ENCODE measurements at places on chromosomes 5 and 9.

GRCh38 chr9:96107436-96107835 is 194.5 kb downstream of the HSD17B3 start:
- DNase-seq = no peak

DNA sequence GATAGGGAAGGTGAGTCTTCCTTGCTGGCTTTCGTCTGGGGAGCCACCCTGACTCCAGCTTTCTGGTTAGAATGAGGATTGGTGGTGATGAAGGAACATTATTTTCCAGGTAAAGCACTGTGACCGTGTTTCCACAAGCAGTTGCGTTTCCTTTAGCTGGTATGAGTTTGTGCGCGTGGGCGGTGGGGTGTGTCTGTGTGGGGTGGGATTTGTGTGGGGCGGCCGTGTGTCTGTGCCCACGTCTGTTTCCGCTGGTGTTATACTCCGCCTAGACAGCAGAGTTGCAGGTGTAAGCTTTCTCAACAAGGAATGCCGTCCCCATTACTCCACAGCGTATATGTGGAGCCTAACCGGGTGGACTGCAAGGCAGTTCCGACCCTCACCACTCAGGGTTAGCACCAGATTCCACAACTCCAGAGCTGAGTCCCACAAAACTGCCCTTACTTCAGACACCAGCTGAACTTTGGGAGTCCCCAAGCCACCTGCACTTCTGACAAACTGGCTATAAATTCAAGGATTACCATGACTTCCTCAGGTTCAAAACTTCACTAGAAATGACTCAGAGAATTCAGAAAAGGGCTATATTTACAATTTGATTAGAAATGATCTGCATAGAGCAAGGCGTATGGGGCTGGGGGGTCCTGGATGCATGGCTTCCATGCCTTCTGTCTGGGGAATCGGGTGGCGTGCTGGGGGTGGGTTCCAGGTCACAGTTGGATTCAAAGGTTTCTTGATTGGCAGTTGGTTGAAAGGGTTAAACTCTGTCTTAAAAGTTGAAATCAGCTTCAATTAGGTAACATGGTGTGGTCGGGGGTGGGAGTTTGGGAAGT is 29.8 kb downstream of the PROP1 start:
- DNase-seq = no peak

- DNase-seq = no peak
Measured at GRCh38 chr5:140262839-140263238, 40.1 kb downstream of the PFDN1 start.

GRCh38 chr9:137429974-137430722 is 7.0 kb downstream of the NOXA1 start:
- DNase-seq = no peak

DNA sequence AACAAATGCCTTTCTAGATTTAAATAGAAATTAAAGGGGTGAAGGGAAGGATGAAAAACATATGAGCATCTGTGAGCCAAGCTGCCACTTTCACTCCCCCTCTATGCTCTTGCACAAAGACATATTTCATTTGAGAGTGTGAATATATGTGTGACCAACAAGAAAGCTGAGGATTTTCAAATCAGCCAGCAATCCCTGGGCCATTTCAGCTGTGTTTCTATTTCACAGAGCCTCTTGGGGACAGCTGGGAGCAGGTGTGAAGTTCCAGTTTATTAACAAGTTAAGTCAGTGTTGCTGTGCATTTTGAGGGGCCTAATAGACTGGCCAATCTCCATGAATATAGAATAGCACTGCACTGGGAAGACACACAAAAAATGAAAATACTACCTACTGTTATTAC is 248.7 kb upstream of the RGMB start:
- no peak for DNase-seq

DNA sequence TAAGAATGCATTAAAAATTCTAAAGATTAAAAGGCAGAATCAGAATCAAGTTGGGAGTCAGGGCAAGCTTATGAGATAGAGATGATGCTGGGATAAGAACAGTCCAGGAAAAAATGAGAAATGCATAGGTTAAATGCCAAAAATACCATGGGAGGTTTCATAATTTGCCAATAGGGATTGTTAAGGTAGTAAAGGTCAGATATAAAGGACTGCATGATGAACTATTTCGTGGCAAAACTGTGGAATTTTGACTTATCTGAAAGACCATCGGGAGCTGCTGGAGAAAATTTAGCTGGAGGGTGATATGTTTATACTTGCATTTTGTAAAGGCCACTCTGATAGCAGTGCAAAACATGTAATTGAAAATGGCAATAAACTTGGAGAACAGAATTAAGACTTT is 1872.8 kb upstream of the ACO1 start:
- no peak for DNase-seq

GRCh38 chr9:21412107-21412506 is 3.2 kb downstream of the IFNA8 start:
- no peak for DNase-seq

- no peak for DNase-seq
Measured at GRCh38 chr5:16561660-16562059, 55.1 kb downstream of the RETREG1 start.

DNA sequence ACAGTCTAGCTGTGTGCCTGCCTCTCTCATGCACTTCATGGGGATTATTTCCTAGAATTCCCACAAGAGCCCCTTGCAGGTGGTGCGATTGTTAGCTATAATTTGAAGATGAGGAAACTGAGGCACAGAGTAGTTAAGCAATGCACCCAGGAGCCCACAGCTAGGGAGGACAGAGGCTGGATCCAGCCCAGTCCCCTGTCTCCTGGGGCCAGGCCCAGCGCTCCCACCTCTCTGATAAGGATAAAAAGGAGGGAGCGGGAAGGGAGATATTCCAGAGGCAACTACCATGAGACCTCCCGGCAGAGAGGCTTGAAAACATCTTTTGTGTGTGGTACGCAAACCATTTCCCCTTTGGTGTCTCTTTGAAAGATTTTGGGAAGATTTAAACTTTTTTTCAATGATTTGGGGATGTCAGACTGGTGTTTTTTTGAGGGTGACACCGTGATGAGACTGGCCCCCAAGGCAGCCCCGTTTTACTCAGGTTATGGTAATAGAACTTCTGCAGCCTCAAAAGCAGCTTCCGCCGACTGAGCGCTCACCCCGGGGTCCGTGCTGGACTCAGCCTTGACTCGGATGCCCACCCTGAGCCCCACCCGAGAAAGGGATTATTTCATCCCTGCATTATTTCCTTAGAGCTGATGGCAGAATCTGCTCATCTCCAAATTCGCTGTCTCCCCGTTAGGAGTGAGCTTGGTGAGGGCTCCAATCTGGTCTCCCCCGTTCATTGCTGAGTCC is 144.7 kb upstream of the IER5L start:
- no peak for DNase-seq

DNA sequence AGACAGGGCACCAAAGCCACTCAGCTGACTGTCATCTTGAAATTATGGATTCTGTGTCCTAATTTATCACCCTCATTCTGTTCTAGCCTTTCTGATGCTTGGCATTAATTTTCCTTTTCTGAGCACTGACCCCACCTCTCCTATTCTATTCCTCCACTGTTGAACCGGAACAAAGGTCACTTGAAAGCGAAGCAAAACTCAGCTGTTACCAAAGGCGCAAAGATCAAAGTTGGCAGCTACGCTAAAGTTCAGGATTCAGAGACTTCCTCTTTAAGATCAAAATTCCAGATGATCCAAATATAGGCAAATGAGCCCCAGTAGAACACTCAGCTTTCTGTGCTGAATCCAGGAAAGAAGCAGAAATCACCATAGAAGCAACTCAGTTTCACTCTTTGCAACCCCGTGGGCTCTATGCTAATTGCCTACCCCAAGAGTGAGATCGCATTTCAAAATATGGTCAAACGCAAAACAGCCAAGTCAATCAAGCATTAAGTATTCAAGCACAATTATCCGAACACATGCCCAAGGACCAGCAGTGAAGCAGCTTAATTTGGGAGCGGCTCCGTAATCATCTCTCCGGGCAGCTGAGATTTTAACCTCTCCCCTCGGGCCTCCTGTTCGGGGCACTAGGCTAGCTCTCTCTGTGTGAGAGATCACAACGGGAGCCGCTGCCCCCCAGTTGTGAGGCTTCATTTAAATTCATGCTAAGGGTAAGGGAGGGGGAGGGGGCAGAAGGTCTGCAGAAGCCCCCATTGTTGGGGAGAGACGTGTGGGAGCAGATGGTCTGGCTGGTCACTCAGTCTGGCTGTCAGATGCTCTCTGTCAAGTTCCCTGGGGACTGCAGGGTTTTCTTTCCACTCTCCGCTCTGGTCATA is 288.6 kb downstream of the ELAVL2 start:
- DNase-seq = peak; percentile 69

GRCh38 chr9:92066168-92066567 is 49.0 kb downstream of the SPTLC1 start:
- DNase-seq = no peak

DNA sequence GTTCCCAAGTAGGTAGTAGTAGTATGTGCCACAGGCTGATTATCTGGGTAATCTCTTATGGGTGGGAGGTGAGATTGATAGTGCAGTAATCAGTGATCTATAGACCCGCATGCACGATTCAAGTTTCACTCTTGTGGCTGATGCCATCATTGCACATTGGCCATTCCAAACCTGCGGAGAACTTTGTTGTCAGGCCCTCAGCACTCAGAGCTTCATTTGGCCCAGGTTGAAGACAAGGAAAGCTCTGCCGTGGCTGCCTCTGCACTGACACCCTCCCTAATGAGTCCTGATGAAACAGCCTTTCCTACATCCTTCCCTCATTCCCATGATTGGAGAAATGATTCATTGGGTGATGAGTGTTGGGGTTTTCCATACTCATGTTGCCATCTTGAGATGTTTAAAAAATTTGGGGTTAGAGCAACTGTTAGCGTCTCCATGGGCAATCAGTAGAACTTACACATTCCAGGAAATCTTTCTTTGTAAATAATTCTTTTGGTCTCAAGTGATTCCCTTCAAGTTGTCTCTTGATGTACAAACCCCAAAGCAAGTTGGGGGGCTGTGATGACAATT is 22.9 kb downstream of the PROP1 start:
- no peak for DNase-seq
